ENCODE measurements at places on chromosomes 12 and 14.
A peak's percentile ranks its signal among the peaks of the same experiment; 100 is the strongest.

DNA sequence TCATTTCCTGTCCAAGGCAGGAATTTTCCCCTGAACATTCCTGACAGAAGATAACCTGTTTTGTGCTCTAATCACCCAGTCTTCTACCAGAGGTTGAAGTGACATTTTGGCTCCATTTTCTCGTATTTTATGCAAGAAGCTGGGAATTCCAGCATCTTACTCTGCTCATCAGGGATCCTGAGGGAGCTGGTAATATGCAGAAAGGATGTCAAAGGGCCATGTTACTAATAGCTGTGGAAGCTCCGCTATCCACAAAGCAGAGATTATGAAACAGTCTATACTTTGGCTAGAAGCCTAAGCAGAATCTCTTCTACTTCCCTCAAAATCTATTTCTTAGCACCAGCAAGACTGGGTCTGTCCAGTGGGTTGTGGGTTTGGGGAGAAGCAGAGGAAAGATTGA, 613.0 kb downstream of the DIO2 start:
- DNase-seq, result peak; percentile 45

DNA sequence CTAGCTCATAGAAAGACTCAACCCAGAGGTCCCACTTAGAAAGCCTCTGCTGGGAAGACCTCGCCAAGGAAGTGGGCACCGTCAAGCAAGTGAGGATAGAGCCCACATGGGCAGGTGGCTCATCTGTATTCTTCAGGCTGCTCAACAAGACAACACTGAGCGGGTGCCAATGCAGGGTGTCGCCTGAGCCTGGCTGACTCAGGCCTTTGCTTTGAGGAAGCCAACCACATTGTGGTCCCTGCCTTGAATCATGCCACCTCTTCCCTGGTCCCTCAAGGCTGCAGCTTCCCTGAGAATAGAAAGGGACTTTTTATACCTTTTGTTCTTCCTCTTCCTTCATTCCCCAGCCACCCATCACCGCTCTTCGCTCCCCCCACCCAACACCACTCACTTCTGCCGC, 2.1 kb upstream of the RNASE13 start:
- no peak for DNase-seq

GRCh38 chr12:129629901-129630300, 273.9 kb downstream of the TMEM132D start:
- no peak for DNase-seq

GRCh38 chr12:104792570-104792969, 165.5 kb downstream of the SLC41A2 start:
- peak; percentile 46 for DNase-seq

GRCh38 chr12:13976028-13976584, 5.3 kb downstream of the GRIN2B start:
- DNase-seq, result no peak

DNA sequence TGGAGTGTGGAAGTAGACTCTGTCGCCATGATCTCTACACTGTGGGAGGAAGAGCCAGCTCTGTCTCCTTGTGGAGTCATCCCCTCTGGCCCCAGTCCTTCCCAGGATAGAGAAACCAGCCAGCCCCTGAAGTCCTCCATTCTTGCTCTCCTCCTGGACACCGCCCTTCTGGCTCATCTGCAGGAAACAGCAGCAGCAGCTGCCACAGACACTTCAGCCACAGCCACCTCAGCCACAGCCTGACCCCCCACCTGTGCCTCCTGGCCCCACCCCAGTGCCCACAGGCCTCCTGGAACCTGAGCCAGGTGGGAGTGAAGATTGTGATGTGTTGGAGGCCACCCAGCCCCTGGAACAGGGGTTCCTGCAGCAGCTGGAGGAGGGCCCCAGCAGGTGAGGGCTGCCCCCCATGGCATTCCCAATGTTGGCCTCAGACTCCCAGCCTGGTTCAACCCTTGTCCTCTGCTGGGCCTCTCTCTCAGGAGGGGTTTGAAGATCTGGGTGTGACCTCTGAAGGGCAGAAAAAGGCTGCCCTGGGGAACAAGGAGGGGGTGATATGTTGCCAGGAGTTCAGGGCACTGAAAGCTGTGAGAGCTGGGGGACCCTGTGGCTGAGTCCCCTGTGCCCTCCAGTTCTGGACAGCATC, 10.5 kb downstream of the PRPF40B start:
- DNase-seq, result no peak

- no peak for DNase-seq
These were observed 185.1 kb upstream of the DDHD1 start for GRCh38 chr14:53338192-53338591.

DNA sequence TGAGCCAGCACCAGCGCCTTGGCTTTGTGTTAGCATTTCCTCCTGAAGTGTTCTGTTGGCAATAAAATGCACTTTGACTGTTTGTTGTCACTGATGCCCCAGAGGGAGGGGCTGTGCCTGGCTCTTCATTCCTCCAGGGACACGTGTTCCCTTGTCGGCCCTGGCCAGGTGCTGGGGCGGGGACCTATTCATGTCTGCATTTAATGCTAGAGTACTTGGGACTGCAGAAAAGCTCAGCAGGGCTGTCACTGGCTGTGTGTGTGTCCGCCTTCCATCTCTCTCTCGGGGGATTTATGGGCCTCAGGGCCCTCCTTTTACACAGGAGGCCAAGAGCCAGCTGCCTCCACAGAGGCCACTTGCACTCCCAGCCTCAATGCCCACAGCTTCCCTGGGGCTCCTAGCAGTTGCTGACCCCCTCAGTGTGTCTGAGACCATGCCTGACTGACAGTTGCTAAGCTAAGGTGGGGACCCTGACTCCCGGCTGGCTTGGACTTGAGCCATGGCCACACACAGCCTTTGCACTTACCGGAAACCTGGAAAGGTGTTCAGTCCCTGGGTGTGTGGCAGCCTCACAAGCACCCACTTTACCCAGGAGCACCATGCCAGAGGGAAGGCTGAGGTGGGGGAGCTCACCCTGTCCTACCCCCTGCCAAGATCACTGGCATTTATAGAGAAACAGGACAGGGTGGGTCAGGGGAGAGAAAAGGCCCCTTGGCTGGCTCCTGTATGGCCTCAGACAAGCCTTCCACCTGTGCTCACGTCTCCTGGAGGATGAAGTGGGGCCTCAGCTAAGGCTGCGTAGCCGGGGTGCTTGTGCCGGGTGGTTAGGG, 27.8 kb downstream of the HIP1R start:
- no peak for DNase-seq

DNA sequence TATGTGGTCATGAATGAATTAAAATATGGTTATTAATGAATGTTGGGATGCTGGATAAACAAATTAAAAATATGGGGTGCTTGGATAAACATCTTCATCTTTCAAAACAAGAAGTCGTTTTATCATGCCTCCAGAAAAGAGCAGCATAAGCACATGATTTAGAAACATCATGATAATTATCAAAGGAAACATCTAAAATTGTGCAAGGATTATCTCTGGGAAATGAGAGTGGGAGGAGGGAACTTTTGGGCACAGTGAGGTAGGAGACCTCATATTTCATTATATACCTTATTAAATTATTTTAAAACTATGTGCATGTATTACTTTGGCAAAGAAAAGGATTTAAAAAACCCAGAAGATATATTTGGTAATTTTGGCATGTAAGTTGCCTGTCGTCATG, 8.9 kb downstream of the C3AR1 start:
- DNase-seq, result no peak

GRCh38 chr12:26212396-26212795, 17.0 kb downstream of the SSPN start:
- DNase-seq, result no peak

DNA sequence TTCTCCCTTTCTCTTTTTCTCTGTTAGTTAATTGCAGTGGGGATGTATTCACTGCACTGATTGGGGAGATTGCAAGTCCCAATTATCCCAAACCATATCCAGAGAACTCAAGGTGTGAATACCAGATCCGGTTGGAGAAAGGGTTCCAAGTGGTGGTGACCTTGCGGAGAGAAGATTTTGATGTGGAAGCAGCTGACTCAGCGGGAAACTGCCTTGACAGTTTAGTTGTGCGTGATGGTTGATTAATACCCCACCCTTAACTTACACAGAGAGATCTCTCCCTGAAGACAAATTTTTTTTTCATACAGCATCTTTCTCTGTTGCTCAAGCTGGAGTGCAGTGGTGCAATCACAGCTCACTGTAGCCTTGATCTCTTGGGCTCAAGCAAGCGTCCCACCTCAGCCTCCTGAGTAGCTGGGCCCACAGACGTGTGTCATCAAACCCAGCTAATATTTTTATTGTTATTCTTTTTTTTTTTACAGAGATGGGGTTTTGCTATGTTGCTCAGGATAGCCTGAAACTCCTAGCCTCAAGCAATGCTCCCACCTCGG, 4.6 kb downstream of the C1S start:
- DNase-seq, result no peak

DNA sequence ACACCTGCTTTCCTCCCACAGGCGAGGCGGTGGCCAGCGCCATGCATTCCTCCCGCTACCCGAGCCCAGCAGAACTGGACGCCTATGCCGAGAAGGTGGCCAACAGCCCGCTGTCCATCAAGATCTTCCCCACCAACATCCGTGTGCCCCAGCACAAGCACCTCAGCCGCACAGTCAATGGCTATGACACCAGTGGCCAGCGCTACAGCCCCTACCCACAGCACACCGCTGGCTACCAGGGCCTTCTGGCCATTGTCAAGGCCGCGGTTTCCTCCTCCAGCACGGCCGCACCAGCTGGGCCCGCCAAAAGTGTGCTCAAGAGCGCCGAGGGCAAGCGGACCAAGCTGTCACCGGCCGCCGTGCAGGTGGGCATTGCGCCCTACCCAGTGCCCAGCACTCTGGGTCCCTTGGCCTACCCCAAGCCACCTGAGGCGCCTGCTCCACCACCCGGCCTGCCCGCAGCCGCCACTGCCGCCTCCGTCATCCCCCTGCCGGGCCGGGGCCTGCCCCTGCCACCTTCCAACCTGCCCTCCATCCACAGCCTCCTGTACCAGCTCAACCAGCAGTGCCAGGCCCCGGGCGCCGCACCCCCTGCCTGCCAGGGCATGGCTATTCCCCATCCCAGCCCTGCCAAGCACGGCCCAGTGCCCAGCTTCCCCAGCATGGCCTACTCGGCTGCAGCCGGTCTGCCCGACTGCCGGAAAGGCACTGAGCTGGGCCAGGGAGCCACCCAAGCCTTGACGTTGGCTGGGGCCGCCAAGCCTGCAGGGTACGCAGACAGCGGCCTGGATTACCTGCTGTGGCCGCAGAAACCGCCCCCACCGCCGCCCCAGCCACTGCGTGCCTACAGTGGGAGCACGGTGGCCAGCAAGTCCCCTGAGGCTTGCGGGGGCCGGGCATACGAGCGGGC, 54.6 kb downstream of the FAM222A start:
- no peak for DNase-seq

GRCh38 chr14:80850197-80850814, 91.2 kb downstream of the CEP128 start:
- DNase-seq, result no peak

- no peak for DNase-seq
These were observed 133.3 kb upstream of the FSCB start for GRCh38 chr14:44640416-44640815.

DNA sequence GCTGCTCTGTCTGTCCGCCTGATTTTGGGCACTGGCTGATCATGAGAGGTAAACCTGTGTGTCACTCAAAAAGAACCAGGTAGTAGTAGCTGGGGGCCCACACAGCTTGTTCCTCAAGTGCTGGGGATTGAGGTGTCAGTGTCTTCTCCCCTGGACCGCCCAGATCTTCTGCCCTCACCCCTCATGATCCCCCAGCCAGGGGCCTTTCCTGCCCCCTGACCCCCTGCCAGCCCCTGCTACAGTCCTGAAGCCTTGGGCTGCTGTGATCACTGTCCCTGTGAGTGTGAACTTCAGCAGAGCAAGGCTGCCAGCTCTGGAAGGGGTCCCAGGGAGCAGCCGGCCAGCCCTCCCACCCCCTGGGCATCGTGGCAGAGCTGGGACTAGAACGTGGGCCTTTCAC, 11.4 kb downstream of the WSCD2 start:
- DNase-seq, result no peak

- DNase-seq, result no peak
These were observed 635.3 kb downstream of the TMTC2 start for GRCh38 chr12:83321971-83322370.

GRCh38 chr14:68842298-68842697, 49.4 kb upstream of the ZFP36L1 start:
- DNase-seq, result no peak

DNA sequence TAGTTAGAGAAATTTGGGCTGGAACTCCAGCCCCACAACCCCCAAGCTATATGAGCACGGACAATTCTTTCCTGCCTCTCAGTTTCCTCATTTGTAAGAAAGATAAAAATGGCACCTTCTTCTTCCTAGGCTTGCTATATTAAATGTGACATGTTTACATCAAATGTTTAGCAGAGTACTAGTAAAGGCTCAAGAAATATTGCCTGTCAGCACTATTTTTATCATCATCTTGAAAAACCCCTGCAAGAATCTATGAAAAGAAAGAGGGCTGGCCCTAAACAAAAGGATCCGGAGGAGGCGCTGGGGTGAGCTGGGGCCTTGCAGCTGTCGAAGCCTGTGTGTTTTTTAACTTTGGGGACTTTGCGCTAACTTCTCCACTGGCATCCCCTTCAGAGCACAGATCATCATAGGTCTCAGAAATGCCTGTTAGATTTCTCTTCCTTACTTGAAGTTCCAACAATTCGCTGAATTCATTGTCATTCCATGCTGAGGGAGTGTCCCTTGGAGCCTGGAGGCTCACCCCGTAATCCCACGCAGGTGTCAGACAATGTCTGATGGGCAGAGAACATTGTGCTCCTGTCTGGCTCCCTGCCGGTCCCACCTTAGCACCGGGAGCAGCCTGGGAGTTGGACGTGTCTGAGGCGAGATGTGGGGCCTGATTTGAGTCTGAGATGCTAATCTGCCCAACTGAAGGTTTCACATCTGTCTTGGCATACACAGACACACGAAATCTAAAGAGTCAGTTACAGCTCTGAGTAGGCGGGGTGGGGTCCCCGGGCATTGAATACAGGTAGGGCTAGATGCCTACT, 206.8 kb downstream of the NUAK1 start:
- no peak for DNase-seq

DNA sequence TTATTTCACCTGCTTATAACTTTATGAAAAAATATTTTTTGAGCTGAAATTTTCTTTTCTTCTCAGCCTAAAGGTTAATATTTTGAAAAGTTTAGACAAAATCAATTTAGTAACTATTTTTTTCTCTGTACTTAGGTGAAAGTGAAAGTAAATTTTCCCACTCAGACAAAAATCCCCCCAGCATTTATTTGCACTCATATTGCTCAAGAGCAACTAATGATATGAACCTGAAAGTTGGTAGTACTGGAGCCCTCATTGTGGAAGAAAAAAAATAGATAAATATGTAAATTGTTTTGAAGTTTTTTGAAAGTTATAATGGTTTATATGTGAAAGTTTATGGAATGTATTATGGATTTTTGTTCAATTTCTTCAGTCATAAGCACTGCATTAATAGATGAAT, 1005.9 kb upstream of the ATXN7L3B start:
- no peak for DNase-seq

Measured in fibroblast of skin of left biceps (primary cell).